C1 segment of cervical spinal cord (tissue), 14 donors: ENCODE measurements at places on chromosomes 2 and 18.

DNA sequence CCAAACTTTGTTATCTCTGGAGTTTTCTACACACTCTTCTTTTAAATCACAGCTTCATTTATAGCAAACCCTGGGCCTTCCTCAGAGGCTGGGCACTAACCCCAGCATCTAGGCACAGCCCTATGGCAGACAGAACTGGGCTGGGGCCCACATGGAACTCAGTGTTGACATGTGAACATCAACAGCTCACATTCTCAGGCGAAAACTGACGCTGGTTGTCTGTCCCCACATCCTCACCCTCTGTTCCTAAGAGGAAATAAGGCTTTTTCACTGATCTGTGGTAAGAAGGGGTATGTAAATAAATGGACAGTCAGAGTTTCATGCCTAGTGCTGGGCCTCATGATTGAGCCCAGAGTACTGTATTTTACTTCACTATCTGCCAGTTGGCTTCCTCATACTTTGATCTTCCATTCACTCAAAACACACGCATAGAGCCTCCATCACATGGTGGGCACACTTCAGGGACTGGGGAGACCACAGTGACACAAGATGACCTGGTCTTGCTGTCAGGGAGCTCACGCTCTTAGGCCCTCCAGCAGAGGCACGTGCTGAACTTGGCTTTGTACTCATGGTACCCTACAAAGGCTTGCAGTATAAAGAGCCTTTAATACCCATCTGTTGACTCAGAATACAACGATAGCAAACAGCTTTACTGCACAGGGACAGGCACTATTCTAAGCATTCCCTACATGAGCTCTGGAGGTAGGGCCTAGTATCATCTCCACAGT is 43.0 kb downstream of the EFEMP1 start:
- DNase-seq: no peak

GRCh38 chr2:12679550-12680072 is 37.1 kb upstream of the TRIB2 start:
- DNase-seq: no peak

DNA sequence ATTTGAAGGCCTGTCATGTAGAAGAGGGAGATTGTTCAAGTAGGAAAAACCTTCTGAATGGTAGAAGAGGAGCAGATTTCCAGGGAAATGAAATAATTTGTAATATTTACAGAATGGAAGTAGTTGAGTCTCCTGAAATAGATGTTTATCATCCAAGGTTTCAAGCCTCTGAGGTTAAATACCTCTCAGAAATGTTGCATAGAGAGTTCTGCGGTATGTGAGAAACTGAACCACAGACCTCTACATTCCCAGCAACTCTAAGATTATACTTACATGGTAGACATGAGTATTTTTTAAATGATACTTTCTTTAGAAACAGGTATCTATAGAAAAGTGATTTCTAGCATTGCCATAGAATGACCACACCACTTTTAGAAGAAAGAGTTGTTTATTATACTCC is 379.8 kb upstream of the FANCL start:
- DNase-seq: no peak

DNA sequence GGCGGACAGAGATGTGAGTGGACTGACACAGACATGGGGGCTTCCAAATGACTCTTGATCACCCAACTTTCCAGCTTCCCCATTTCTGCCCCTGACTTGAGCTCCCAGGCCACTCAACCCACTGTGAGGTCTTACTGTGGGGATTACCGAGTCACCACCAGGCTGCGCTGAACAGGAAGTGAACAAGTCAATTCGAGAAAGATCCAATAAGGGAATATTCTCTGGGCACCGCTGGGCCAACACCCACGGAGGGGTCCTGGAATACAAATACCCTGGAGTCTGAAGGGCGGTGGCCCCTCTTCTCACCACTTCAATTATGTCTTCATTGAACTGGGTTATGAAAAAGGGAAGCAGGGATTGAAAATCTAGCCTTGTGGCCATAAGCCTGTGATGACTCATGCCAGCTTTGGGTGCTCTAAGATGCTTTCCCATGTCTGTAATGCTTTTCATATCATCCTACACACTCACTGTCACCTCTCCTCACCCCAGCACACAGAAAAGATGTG is 37.7 kb downstream of the BCL11A start:
- no peak for DNase-seq

DNA sequence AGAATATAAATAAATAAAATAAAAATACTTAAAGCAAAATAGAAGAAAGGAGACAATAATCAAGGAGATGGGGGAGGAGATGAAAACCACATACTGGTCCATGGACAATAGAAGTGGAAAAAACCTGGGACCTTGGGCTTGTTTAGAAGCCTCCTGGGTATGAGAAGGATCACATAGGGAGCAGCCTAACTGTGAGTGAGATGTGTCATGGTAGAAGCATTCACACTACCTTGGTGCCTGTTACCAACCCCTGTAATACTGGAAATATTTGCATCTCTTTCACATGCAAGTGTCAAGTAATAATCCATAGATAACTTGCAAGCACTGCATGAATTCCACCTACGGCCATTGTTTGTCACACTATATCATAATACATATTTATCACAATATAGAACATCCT is 23.2 kb upstream of the RNF103 start:
- DNase-seq: no peak

GRCh38 chr18:55265130-55265675 is 305.9 kb upstream of the CCDC68 start:
- no peak for DNase-seq

- no peak for DNase-seq
Observed at GRCh38 chr2:1246239-1246638, 167.0 kb upstream of the TPO start.

GRCh38 chr2:237962432-237963084 is 4.3 kb upstream of the UBE2F start:
- no peak for DNase-seq

- no peak for DNase-seq
Observed at GRCh38 chr18:44290366-44290977, 390.2 kb upstream of the SETBP1 start.

DNA sequence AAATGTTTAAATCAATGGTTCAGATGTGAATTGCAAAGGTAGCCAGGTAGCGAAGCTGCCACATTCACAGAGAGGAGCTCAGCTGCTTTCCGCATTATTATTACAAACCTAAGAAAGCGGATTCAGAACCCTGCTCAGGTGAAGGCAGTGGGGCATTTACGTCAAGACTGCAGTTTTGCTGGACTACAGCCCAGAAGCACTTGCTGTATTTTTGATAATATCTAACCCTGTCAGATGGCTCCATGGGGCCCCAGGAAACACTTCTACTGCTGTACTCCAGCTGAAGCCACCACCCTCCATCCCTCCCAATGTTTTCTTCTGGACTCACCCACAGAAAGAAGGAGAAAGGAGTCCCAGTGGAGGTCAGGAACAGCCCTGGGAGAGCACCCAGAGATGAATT is 96.9 kb downstream of the TPO start:
- no peak for DNase-seq

GRCh38 chr18:38307914-38308313 is 742.3 kb upstream of the CELF4 start:
- no peak for DNase-seq

- no peak for DNase-seq
Observed at GRCh38 chr2:234290671-234291070, 206.2 kb downstream of the ARL4C start.

DNA sequence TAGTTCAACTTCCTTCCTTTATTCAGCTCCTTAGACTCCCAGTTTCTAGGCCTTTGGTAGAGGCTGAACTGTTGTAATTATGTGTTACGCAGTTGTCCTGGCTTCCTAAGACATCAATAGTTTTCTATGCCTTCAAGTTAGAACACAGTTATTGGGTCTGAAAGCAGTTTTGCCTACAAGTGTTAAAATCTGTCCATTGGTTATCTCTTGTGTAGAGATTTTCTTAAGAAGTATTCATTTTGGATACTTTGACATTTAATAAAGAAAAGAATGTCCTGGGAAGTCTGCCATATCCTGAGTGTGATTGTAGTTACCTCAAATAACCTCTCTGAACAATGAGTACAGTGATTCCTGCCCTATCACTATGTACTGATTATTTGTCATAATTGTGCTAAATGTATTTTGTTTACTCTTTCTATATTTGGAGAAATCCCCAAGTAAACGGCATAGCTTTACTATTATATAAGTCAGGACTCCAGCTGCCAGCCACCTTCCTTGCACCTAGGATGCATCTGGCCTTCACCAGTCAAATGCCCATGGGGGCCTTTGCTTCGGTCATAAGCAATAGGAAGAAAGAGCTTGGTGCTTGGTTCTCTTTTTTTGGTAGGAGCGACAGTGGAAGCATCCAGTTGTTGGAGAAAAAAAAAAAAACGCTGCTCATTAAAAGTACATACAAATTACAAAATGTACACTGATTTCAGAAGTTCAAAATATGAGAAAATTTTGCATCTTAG is 449.5 kb upstream of the PKDCC start:
- DNase-seq: no peak

- DNase-seq: no peak
Observed at GRCh38 chr18:12011957-12012549, 30.7 kb downstream of the IMPA2 start.

- no peak for DNase-seq
Observed at GRCh38 chr18:7256618-7257425, 25.9 kb downstream of the LRRC30 start.

GRCh38 chr2:39990335-39990900 is 211.4 kb upstream of the THUMPD2 start:
- DNase-seq: no peak

DNA sequence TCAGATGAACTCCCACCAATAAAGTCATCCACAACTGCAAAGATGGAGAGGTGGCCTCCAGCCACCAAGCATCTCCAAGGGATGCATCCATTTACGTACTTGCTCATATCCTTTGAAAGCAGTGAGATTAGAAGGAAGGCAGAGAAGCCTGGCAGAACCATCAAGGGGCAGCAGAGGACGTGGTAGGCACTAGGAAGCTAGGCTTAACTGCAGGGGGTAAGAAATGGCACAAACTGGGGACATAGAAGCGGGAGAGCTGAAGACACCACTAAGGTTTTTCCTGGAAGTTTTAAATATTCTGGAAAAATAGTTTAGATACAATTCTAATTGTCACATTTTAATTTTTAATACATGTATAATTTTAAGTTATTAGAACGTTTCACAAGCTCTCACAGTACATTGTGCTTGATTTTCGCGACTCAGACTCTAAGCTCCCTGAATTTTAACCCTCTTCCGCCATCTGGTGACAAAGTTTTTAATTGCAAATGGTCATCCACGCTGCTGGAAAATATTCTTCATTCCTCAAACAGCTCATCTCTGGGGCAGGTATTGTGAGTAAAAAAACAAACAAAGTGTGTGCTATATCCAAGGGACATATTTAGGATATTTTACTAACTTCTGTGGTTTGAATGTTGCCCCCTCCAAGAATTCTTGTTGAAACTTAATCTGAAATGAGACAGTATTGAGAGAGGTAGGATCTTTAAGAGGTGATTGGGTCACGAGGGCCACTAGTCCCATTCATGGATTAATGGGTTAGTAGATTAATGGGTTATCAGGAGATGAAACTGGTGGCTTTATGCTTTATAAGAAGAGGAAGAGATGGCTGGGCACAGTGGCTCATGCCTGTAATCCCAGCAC is 1.6 kb upstream of the PSTPIP2 start:
- no peak for DNase-seq
